Urothelium cell line (cell line): ENCODE measurements at places on chromosomes 7 and 10.

DNA sequence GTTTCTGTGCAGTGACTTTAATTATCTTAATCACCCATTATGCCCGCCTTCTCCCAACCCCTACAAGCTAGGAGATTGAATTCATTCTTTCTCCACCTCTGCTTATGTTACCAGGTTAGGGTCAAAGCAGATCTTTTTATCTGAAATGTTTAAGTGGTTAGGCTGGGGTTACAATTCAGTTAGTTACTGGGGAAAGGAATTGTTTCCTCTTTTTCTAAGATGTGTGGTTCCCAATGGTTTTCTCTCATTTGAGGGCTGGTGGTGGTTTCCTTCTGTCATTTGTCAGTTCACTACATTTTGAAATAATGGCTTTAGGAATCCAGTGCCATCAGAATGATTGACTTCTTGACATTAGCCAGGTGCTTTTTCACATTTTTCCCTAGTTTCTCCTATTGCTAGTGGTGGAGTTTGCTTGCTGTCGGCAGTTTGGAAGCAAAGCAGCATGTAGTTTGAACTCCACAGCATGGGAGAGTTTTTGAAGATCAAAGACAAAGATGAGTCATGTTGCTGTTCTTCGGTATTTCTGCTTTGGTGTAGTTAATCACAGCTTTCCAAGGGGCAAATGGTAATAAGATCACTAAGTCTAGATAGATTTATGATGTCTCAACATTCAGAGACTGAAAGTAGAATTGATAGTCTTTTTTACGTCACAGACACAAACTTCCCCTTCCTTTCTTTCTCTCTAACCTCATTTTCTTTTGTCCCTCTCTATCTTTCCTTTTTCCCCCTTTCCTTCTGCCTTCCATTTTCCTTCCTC lies 168.2 kb downstream of the SND1 start:
- DNase-seq, result peak; percentile 5

DNA sequence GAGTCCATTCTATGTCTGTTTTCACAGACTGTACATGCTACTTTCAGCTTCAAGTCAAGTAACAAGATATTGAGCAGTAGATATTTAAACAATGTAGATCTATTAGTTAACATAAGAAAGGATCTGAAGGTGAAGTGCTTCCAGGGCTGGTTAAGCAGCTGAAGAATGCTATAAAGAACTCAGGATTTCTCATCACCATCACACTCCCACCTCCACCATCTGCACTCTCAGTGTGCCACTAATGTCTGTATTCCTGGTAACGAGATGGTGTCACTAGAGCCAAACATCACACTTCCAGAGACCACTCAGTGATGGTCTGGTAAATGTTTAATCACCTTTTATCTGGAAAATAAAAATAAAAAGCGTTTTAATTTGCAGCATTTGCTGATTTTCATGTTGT lies 224.0 kb upstream of the FERD3L start:
- no peak for DNase-seq

DNA sequence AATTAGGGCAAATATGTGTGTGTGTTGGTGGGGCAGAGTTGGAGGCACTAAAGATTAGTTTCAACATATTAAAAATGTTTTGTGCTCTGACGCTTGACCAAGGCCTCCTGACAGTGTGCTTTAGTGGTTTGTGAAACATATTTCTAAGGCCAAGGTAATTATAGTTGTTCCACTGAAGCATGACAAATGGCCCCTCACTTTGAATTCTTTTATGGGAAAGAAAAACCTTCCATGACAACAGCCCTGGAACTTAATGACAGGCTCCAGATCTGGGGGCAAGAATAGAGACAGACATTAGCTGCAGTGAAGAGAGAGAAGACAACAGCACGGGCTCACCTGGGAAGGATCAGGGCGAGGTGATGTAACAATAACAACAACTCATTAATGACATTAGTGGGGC lies 155.8 kb downstream of the CHN2 start:
- DNase-seq, result no peak

DNA sequence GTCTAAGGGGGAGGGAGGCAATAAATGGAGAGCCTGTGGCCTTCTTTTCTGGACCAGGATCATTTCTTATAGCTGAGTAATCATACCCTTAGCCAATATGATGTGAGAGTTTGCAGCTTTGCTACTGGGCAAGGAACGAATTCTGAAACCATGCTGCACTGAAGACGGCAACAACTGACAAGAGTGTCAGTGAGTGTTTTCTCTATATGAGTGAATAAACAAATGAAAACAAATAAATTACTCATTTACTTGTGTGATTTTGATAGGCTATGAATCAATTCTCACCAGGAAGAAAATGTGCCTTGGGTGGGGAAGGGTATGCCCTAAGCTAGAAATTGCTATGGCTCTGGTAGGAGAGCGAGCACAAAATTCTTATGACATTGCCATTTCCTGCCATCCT lies 79.4 kb upstream of the LRRN3 start:
- DNase-seq, result no peak

DNA sequence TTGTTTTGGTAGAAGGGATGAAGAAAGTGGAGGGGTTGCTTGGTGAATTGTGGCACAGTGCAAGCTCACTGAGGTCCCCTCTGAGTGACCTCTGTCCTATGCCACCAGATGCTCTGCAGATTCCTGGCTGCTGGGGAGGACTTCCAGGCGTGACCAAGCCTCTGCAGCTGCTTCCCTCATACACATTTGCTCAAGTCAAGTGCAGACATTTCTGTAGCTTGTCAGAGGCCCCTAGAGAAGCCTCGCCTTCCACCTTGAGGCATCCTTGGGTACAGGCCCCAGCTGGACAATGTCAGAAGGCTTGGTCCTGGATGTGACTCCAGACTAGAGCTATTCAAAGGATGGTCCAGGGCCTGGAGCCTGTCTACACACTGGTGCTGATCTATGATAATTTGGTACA lies 464.2 kb downstream of the PLXNA4 start:
- no peak for DNase-seq

DNA sequence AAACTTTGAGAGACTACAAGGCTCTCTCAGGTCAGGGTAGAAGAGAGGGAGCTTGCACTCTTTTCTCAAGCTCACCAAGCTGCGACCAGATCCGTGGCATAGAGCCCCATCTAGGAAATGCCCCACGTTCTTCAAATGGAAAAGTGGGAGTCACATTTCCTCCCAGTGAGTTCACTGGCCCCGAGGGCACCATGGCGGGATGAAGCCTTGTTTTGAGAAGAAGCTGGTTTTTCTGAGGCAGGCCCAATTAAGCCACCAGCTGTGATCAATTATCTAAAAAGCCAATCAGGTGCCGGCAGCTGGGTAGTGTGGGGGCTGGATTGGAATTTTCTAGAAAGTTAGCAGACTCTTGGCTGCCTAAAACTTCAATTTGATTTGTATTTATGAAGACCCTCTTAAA lies 101.4 kb downstream of the ZNF365 start:
- DNase-seq, result no peak

DNA sequence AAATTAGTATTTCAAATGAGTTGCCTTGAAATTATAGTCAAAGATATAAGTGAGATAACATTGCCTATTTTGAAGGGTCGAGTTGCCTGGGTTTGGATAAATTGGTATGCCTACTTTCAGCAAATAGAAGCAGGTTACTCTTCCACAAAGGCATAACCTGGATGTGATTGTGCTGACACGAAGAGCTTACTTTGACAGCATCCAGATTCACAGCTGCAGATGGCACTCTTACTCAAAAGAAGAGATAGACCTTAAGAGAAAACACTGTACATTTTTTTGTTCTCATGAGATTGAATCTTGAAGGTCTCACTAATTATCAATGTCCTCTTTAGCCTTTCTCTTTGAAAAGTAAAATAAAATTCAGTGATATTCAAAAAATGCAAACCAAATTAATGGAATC lies 1338.7 kb downstream of the REEP3 start:
- DNase-seq, result no peak

- DNase-seq, result no peak
These were observed 36.2 kb upstream of the DUSP5 start for GRCh38 chr10:110461530-110461929.

DNA sequence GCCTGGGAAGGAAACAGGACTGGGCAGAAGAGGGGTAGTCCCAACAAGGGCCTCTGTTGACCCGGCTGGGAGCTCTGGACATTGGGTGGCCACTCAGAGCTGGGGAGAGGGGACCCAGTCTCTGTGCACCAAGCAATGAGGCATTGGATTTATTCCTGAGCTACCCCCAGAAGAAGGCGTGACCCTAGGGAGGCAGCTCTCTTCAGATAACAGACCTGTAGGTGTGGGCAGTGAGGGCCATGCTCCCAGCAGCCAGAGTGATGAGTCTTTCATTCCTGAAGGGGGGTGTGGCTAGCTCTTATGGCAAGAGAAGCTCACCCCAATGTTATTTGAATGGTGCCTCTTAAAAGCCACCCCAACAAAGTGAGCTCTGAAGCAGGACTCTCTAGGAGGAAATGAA lies 20.4 kb downstream of the TEX36 start:
- no peak for DNase-seq

- no peak for DNase-seq
These were observed 14.0 kb downstream of the NACAD start for GRCh38 chr7:45074528-45075354.

DNA sequence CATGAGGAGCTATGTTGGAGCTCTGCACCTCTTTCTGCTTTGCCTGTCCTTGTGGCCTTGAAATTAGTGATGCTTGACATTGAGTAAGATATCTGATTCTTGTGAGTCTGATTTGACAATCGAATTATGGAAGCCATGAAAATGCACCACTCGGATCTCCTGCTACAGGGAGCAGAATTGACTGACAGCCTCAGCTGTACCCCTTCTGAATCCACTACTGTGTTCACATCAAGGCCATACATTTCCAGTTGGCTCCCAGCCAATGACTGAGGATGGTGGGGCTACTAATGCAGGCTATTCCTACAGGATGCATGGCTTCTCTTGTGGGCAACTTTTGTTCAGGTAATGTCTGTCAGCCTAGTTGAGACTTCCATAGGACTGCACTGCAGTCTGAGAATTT lies 321.9 kb downstream of the REEP3 start:
- DNase-seq, result no peak

GRCh38 chr10:27568196-27569175 lies 64.4 kb downstream of the RAB18 start:
- DNase-seq, result no peak

GRCh38 chr10:43282881-43283280 lies 16.0 kb upstream of the RASGEF1A start:
- DNase-seq, result peak; percentile 71

- DNase-seq, result no peak
These were observed 109.6 kb downstream of the TMEM130 start for GRCh38 chr7:98760201-98760651.

DNA sequence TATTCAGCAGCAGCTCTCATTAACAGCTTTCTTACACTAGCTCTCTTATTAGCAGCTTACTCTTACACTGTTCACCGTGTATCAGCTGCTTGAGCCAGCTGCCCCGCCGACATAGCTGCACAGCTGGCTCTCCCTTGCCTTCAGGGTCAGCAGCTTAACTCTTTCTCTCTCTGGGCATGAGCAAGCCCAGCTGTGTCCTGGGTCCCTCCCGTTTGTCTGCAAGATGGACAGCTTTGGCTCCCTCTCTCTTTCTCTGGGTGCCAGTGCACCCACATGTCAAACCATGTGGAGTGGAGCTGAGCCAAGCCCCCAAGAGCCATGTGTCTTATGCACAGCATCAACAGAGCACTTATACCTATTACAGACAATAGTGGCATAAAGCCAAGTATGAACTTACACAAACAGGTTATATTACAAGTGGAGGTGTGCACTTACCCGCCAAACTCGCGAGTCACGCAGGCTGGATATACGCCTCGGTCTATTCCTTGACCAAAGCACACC lies 35.7 kb upstream of the MTPAP start:
- peak; percentile 30 for DNase-seq

GRCh38 chr7:25642849-25643248 lies 414.6 kb upstream of the NPVF start:
- no peak for DNase-seq

GRCh38 chr7:106344211-106344610 lies 59.4 kb upstream of the NAMPT start:
- no peak for DNase-seq

DNA sequence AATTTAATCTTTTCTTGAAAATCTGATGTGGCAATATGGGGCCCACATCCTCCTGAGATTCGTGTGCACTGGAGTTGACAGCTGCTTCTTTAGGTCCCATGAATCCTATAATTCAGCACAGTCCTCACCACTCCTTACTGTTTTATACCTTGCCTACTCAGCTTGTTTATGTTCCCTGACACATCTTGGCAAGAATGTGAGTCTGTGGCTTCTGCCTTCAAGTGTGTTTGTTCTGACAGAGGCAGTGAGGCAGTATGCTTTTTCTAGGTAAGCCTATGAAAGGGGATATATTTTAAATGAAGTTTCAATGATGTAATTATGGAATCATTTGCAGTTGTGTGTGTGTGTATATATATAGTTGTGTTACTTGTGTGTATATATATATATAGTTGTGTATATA lies 106.4 kb downstream of the AMPH start:
- DNase-seq, result no peak

GRCh38 chr10:60524541-60524940 lies 134.9 kb upstream of the ANK3 start:
- DNase-seq, result no peak

GRCh38 chr7:28133872-28134271 lies 46.7 kb downstream of the JAZF1 start:
- DNase-seq, result no peak

GRCh38 chr10:43970717-43971116 lies 322.0 kb upstream of the ZNF32 start:
- no peak for DNase-seq

GRCh38 chr10:101006593-101007098 lies 7.0 kb downstream of the LZTS2 start:
- no peak for DNase-seq

DNA sequence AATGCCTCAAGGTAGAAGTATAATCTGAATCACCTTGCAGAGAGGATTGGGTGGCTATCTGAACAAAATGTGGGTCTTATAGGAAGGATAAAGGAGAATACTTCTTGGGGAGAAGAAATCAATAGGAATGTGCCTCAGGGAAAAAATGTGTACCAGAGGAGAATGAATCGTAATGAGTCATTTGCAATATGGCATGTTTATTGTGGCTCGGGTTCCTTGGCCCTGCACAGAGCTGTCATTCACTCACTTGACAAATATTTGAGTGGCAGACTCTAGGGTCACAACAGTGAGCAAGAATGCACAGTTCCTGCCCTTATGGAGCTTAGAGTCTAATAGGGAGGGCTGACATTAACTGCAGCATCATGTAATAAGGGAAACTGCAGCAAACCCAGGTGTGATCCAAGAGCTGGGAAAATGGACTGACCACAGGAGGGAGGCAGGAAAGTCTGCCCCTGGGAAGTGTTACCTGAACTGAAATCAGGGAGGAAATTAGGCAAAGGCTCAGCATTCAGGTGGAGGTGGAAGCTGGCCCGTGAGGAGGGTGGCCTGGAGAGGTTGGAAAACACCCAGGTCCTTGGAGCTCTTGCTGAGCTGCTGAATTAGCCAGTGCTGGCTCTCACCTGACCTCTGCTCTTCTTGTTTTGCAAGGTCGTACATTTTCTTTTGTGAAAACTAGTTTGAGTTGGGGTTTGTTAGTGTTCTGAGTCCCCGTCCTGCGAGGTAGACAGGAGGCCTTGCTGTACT lies 203.9 kb downstream of the FRMD4A start:
- no peak for DNase-seq

- no peak for DNase-seq
These were observed 40.0 kb downstream of the DIP2C start for GRCh38 chr10:649445-649797.

- no peak for DNase-seq
These were observed 25.7 kb downstream of the ZNF503 start for GRCh38 chr10:75375838-75376237.

GRCh38 chr7:90007001-90007654 lies 147.1 kb upstream of the STEAP1 start:
- DNase-seq, result no peak
